ENCODE measurements at places on chromosomes 5 and 9. TPM values are rescaled to one million over a fixed set of nuclear protein-coding genes. Genes with fewer than 3 reads are reported as not detected.
A peak's percentile ranks its signal among the peaks of the same experiment; 100 is the strongest.

DNA sequence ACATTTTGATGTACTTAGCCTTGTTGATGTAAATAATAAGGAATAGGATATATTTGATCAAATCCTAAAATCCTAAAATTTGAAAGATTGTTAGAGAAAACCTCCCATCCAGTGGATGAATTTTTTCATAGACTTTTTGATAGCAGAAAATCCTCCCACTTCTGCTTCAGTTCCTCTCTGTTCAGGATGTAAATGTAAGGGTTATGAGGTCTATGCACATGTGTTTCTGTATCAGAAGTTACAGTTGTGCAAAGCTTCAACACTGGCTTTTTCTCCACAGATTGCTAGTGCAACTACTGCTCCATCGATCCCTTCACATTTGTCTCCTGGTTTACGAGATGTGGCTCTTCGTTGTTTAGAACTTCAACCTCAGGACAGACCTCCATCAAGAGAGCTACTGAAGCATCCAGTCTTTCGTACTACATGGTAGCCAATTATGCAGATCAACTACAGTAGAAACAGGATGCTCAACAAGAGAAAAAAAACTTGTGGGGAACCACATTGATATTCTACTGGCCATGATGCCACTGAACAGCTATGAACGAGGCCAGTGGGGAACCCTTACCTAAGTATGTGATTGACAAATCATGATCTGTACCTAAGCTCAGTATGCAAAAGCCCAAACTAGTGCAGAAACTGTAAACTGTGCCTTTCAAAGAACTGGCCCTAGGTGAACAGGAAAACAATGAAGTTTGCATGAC, 16.0 kb upstream of the SETD9 start:
- ATAC-seq, result peak; percentile 38

DNA sequence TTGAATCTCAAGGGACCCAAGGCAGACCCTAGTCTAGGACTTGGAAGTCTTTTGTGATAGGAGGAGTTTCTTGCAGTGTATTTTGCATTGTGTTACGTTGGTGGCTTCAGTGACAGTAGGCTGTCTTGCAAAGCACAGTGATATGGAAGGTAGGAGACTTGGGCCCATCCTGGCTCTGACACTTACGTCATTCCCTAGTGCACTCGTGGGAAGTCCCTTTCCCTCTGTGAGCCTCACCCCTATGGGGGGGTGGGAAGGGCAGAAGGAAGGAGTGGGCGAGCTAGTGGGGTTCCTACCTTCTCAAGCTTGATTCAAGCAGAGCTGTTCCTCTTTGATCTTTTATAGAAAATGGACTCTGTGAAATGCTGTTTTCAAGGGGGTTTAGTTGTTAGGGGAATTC, 9.2 kb upstream of the TEX53 start:
- ATAC-seq, result peak; percentile 72

GRCh38 chr5:172412724-172413286, 41.5 kb downstream of the SH3PXD2B start:
- ATAC-seq, result peak; percentile 52

DNA sequence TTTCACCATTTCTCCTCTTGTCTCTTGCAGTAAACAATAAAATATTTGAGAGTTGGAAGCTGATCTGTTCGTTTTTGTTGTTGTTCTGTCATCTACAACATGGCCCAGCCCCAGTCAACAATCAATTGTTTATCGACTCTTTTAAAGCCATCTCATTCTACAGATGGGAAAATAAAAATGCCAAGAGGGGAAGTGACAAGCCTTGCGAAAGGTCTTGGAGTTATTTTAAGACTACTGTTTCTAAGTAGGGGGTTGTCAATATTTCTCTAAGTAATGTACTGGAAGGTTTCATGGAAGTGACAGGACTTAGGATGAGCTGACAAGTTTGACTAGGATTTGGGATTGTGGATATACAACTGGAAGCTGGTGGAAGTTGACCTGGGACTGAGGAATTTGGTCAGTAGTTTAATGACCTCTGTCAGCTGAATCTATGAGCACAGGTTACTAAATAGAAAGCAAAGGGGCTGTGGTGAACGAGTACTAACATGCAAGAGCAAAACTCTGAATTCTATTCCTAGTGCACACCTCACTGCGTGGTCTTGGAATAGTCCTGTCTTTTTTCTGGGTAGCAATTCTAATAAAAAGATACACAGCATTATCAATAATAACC, 57.5 kb upstream of the ADRB2 start:
- ATAC-seq, result no peak

GRCh38 chr5:77867194-77867691, 91.1 kb upstream of the TBCA start:
- ATAC-seq, result no peak

DNA sequence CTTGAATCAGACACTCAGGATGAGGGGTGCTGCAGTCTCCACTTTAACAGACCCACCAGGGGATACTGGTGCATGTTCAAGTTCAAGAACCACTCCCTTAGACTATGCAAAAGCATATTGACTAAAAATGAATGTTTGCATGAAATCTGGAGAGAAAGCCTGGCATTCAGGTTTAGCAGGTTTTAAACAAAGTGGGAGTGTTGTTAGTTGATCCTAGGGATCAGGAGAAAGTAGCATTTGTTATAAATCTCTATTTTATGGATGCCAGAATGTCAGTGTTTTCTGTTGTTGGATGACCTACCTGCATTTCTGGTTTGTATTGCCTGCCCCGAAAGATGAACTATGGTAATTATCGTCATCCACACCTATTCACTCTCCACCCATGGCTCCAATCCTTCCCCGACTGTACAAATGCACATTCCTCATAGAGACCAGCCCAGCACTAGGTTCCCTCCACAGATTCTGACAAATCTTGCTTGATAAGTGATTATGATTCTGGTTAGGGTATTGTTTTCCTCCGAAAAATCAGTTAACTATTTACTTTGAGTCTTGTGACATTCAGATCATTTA, 17.2 kb downstream of the TMEM252 start:
- ATAC-seq, result no peak

Gene FREM1
- not detected for total RNA-seq

Gene SLC6A18
- total RNA-seq, result not detected

Gene OTULIN
- total RNA-seq, result 73.9 TPM

DNA sequence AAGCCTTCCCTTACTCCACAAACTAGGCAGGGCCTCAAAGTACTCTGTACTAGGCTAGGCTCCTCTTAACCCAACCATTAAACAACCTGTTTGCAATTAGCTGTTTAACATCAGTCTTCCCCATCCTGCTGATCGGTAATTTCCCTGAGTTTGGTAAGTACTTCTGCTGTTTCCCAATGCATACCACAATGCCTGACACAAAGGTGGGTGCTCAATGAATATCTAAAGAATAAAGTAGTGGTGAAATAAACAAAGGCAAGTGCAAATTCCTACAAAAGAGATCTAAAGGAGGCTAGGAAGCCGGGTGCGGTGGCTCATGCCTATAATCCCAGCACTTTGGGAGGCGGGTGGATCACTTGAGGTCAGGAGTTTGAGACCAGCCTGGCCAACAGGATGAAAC, 25.0 kb downstream of the FBXW2 start:
- no peak for ATAC-seq

GRCh38 chr5:135079099-135079681, 45.2 kb upstream of the PITX1 start:
- no peak for ATAC-seq

Gene PRSS3
- total RNA-seq, result not detected

Gene PPP3R2
- not detected for total RNA-seq

DNA sequence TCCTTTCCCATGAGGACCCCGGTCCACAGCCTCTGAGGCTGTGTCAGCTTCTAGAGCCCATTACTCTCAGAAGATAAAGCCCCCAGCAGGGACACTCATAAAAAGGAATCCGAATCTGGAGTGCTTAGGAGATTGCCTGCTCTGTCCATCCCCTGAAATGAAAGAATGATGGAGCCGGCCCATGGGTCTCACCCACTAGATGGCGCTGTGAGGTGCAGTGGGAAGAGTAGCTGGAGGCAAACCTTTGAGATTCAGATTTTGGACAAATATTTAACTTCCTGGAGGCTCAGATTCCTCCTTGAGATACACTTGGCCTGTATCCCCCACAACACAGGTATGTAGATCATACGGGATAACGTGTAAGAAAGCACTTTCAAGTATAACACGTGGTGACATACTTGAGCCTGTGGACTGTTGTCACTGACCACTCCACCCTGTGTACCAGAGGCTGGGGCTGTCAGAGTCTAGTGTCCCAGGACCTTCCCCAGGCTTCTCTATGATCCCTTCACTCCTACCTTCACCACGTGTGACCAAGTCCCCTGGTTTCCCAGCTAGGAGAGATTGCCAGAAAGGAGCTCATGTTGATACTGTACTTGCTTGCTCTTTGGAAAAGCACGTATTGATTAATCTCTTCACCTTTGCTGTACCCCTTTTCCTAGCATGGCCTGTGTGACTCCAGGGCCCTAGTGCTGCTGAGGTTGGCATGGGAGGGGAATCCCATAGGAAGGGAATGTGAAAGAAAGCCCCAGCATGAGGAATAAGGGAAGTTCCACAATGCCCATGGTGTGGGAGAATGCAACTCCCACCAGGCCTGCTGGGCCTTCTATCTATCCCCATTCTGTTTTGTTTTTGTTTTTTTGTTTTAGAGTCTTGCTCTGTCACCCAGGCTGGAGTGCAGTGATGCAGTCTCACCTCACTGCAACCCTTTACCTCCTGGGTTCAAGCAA, 32.1 kb downstream of the TRMO start:
- peak; percentile 72 for ATAC-seq

DNA sequence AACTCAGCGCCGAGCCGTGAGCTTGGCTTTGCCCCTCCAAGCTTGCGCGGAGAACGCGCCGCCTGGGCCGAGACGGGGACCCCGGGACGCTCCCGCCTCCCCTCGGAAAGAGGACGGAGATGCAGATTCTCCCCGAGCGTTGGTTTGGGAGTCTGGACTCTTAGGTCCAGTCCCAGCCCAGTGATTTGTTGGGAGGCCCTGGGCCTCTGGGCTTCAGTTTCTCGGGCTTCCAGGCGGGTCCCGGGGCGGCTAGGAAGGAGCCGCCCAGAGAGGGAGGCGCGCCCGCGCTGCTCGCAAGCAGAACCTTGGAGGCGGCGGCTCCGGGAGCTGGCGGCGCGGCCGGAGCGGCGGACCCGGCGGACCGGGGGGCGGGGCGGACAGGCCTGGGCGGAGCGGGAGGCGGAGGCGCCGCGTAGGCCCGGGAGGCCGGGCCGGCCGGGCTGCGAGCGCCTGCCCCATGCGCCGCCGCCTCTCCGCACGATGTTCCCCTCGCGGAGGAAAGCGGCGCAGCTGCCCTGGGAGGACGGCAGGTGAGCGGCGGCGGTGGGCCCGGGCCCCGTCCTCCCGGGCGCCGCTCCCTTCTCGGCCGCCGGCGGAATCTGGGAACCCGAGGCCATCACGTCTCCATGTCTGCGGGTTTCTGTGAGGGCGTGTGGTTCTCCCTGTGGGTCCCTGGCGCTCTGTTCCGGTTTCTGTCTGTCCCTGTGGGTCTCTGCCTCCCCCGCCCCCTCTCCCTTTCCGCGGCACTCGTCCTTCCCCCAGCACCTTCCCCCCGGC, at the start of gene B4GALT7:
B4GALT7 (plus strand) TSS at position 402 of the 777 bp plus-strand sequence; CDS start at position 481, 79 bp downstream.
- peak; percentile 89 for ATAC-seq

DNA sequence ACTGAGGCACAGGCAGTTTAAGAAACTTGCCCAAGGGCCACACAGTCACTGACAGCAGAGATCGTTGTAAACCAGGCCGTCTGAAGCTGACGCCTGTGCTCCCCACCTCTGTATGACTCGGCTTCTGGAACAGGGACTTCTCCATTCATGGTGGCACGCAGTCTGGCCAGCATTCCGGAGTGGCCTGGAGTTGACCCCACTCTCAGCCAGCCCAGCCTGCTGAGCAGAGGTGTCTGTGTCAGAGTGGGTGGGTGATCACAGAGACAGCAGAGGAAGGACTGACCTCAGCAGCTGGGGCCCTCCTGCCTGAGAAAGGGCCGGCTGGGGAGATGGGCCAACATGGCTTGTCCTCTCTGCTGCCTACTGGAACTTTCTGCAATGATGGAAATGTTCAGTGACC, 12.6 kb downstream of the LRSAM1 start:
- ATAC-seq, result no peak

- ATAC-seq, result peak; percentile 24
Measured at GRCh38 chr9:2622461-2623287, 1.1 kb downstream of the VLDLR start.

GRCh38 chr5:160315968-160316367, 3.6 kb upstream of the CCNJL start:
- no peak for ATAC-seq

Gene AQP7
- 0.45 TPM for total RNA-seq

DNA sequence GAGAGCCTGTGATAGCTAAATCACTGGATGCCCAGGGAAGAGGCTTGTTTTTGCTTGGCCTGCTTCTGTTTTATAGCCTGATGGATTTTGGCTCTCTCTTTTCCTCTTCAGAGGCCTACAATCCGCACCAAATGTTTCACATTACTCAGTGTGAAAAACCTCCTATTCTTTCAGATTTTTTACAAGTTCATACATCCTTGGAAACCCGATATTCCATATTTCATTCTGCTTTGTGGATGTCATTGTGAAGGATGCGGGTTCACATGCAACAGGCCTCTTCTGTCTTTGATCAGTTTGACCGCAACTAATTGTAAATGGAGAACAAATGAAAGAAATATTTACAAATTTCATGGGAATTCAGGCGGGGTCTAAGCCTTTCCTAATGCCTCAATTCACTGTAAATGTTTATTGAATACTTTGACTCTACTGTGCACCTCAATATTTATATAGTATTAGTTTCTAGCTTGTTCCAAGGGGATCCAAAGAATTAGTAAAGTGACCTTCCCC, 269.9 kb downstream of the DMRT2 start:
- no peak for ATAC-seq

- ATAC-seq, result no peak
Measured at GRCh38 chr5:154253807-154254206, 63.3 kb downstream of the GALNT10 start.

Gene SPRY4
- 1.1 TPM for total RNA-seq

Gene PTGDS
- 1.3 TPM for total RNA-seq

Gene TLE1
- 0.13 TPM for total RNA-seq

DNA sequence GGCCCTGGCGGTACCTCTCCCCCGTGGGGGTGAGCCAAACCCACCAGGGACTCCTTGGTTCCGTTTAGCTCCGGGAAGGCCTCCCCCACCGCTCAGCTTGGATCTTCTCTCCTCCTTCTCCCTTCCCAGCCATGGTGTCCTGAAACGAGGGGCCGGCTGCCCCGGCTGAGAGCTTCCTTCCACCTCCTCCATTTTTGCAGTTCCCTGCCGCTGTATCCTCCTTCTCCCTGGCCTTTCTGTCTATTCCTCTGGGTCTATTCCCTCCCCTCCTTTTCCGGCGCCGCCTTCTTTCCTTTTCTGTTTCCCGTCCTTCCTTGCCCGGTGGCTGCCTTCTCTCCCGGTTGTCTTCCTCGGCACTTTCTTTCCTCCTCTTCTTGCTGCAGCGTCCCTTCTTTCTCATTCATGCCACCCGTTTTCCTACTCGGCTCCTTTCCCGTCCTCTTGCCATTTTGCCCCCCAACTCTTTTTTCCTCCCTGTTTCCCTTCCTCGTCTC, 110.4 kb downstream of the LIFR start:
- ATAC-seq, result no peak

DNA sequence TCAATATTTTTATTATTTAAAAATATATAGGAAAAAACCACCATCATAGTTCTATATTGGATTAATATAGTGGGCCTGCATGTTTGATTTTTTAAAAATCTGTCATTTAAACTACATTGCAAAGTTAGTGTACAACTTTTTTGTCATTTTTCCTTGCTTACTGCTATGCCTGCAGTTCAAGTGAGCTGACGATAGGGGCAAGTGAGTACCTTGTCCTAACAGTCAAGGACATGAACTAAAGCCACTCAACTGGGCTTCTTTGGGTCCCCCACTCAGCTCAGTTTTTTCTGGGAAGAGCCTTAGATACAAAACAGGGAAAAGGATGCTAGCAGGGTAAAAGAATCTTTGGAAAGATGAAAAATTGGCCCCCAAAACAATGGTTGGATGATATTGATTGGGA, 269.9 kb downstream of the MAN2A1 start:
- no peak for ATAC-seq

Gene SLC23A1
- 1.6 TPM for total RNA-seq

Gene LRRC70
- 2.5 TPM for total RNA-seq

GRCh38 chr5:173477345-173478040, 139.0 kb downstream of the BOD1 start:
- no peak for ATAC-seq

Measured in activated T-helper 17 cell treated with anti-CD3 and anti-CD28 coated beads, Interleukin-2, amount 50 U/mL, for 72 hours (primary cell).